Islet precursor cell (in vitro differentiated cells): ENCODE measurements at places on chromosomes 5 and 9.

GRCh38 chr9:99356512-99356971 is 134.5 kb downstream of the SEC61B start:
- DNase-seq = no peak

GRCh38 chr9:75988663-75989062 is 98.2 kb downstream of the PCSK5 start:
- no peak for DNase-seq

- no peak for DNase-seq
Measured at GRCh38 chr5:121171834-121172233, 679.8 kb upstream of the FTMT start.

DNA sequence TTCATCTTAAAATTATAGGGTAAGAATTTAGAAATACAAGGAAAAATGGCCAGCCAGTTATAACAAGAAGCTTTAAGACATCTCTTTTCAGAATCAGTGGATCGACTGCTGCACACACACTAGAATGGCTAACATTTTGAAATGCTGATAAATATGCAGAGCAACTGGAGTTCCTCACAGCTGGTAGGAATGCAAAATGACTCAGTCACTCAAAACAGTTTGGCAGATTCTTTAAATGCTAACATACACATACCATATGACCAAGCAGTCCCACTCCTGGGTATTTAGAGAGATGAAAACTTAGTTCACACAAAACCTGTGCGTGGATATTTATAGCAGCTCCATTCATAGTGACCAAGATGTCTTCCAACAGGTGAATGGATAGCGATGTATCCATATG is 23.2 kb upstream of the PSAT1 start:
- no peak for DNase-seq

DNA sequence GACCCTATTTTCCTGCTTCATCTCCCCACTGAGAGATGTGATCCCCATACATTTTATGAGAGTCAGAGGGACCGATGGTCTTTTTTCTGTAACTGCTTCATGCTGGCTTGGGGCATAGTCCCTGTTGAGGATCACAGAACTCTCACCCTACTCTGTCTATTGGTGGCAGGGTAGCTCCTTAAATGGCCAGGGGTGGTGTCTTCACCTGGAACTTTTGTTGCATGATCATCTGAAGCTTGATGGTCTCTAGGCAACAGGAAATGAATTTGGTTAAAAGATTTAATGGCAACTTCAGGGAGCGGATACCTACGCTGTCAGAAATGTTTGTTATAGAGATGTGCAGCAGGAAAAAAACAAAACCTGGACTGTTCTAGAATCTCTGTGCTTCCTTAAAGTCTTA is 87.0 kb upstream of the GLIS3 start:
- no peak for DNase-seq

GRCh38 chr5:149062371-149063016 is 368 bp downstream of the SH3TC2 start:
- DNase-seq = peak; percentile 94

GRCh38 chr9:105535920-105536668 is 21.8 kb upstream of the FKTN start:
- DNase-seq = no peak

DNA sequence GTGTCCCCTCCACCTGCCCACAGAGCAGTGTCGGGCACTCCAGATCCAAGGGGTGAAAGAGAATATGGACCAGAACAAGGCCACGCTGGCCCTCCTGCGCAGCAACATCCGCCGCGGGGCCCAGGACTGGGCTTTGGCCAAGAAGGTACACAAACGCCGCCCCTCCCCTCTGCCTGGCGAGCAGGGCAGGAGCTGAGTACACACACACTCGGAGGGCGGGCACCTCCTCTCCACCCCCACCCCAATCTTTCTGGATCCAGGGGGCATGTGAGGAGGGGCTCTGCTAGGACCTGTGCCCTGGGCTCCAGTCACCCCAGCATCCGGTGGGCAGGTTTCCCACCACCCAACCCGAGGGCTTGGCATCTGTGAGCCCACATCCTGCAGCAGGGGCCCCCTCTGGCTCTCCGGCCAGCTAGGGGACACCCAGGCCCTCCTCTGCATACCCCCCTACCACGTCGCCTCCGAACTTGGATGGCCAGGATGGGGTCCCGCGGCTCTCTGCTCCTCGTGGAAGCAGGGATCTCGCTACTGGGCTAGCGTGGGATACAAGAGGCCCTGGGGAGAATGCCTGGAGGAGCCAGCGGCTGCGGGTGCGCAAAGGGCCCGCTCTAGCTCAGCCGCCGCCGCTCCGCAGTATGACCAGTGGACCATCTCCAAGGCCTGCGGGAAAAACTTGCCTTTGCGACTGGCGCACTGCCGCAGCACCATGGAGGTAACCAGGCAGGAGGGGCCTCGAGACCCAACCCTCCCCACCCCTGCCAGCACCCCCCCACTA is 3.1 kb downstream of the CCDC183 start:
- DNase-seq = peak; percentile 64

DNA sequence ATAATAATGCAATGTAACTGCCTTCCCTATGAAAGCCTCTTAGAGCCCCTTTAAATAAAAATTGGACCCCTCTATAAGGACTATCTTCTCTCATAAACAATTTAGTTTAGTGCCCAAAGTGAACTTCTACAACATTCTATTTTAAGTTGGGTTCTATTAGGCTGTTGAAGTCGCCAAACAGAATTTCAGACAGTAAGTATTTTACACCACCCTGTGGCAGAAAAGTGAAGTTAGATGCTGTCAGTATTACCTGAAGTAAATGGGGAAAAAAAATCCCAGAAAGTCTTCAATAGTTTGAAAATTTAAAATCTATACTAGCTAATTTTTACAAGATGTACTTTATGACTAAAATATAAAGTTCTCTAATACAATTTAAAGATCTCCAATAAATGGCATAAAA is 29.5 kb downstream of the CAAP1 start:
- DNase-seq = no peak

DNA sequence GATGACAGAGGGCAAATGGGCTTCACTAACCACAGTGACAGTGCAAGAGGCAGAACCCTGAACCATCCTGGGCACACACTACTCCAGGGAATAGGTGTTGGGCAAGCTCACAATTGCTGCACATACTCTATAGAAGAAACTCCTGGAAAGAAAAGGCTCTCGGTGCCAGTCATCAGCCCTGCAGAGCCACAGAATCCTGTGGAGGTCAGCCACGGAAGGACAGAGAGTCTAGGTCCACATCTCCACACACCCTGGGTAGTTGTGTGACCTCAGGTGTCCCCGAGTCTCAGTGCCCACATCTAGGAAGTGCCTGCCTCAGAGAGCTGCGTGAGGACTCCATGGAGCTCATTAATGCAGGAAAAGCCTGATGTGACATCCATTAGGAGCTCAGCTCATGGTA is 16.0 kb upstream of the ANGPTL2 start:
- DNase-seq = peak; percentile 35

DNA sequence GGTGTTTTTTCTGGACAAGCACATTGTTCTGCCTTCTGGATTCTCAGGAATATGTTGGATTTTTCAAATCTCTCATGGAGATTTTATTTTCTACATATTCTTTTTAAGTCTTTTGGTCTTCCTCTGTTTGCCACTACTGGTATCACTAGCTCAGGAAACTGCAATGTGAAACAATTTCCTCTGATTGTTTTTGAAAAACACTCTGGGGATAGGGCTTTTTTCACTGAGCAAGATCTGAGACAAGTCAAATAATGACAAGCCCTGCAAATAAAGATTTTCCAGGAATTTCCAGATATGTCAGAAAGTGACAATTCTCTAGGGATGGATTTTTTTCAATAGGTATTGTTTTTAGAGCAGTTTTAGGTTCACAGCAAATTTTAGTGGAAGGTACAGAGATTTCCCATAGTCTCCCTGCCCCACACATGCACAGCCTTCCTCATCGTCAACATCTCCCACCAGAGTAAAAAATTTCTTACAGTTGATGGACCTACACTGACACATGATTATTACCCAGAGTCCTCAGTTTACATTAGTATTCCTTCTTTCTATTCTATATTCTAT is 86.9 kb upstream of the TMEM161B start:
- no peak for DNase-seq

GRCh38 chr5:98735806-98736507 is 37.5 kb upstream of the RGMB start:
- DNase-seq = no peak

DNA sequence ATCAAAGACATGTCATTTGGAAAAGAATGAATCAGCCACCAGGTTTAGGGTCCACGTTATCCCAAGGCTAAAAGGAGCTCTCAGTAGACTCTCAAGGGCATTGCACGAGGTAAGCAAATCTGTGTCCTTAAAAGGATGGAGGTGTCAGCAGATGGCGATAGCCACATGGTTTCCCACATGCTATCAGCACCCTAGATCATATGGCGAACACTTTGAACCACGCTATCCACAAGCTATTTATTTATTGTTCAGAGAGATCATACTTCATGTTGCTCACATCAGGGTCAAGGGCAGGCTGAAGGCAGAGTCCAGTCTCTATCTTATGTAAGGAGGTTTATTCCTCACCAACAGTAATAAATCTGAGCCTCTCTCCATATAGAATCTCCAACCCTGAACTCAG is 43.7 kb downstream of the CDH6 start:
- no peak for DNase-seq

DNA sequence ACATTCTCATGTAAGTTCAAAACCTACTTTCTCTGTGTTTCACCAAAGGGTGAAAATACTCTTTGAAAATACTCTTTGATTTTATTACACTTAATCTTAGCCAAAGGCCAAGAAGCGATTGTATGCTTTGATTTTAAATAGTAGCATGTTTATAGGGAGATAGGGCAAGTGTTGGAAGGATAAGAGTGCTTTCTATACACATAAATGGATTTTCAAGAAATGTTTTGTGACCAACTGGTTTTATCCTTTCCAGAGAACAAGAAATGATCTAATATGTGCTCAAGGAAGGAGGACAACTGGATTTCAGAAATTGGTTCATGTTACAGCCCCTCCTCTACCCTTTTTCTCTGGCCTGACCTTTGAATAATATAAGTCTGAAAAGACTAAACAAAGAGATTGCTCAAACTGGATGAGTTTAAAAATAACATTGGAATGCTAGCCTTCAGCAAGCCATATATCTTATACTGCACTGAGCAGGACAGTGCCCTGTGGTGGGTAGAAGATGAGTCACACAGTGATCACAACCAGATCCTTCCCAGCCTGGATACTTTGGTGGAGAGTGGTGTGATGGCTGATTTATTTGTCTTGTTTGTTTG is 13.1 kb downstream of the PALM2AKAP2 start:
- peak; percentile 79 for DNase-seq

- DNase-seq = no peak
Measured at GRCh38 chr9:127724012-127724411, 8.1 kb downstream of the TTC16 start.
